ENCODE measurements at places on chromosomes 12 and 14.

DNA sequence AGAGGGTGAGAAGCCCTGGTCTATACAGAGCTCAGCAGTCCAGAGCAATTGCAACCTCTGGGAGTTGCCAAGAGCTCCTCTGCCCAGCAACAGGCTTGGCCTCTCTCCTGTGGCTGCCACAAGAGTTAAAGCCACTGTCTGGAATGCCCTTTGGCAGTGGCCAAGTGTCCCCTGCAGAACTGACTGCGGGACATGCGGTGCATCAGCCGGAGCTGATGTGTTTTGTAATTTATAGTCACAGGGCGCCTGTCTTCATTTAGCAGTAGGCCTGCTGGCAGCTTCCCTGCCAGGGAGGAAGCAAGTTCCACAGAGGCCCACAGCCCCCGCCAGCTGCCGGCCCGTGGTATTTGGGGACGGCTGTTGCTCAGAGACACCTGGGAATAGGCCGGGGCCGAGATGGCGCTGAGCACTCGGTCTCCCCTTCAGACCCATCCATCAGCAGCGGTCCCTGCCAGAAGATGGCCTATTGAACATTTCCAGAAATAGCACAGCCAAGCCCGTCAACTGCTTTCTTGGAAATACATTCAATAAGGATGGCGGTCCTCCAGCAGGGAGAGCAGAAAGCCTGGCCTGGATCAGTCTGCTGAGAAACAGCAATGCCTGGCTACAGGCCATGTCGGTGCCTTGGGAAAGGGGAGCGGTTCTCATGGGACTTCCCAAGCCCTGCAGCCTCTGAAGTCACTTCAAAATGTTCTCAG, 217.4 kb downstream of the CRADD start:
- peak; percentile 33 for DNase-seq

DNA sequence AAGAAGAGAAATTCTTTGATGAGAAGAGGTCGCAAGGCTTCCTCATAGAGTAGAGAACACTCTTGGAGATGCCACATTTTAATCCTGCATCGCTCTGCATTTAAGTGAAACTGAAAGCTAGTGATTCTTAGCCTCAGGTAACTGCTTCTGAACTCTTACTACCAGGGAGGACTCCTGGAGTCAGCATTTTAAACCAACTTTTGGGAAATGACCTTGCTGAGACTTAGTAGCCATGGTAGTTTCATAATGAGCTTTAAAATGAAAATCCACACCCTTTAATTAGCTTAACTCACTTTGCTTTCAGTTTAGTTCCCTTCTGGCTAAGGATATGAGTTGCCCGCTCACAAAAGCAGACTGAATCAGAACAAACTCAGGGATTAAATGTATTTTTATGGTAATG, 80.3 kb downstream of the SYNE2 start:
- DNase-seq: no peak

GRCh38 chr12:127720334-127720733, 546.6 kb upstream of the TMEM132C start:
- DNase-seq: no peak

GRCh38 chr14:54252072-54252730, 144.6 kb upstream of the CDKN3 start:
- no peak for DNase-seq

- DNase-seq: no peak
These were observed 87.0 kb downstream of the IRF2BPL start for GRCh38 chr14:76941544-76941943.

- DNase-seq: no peak
These were observed 1131.0 kb downstream of the BCL11B start for GRCh38 chr14:98140862-98141530.

GRCh38 chr14:35858521-35859209, 32.5 kb downstream of the BRMS1L start:
- DNase-seq: no peak

- DNase-seq: no peak
These were observed 29.0 kb downstream of the FBXW8 start for GRCh38 chr12:116939734-116940133.

- no peak for DNase-seq
These were observed 128.0 kb upstream of the EEA1 start for GRCh38 chr12:93056971-93057535.

GRCh38 chr14:33452995-33453394, 497.9 kb downstream of the EGLN3 start:
- DNase-seq: no peak

- DNase-seq: no peak
These were observed 870 bp downstream of the BMAL2 start for GRCh38 chr12:27333403-27334009.

- DNase-seq: no peak
These were observed 18.6 kb downstream of the LGMN start for GRCh38 chr14:92729634-92730358.

- no peak for DNase-seq
These were observed 44.6 kb downstream of the CACNA2D4 start for GRCh38 chr12:1873531-1874510.

DNA sequence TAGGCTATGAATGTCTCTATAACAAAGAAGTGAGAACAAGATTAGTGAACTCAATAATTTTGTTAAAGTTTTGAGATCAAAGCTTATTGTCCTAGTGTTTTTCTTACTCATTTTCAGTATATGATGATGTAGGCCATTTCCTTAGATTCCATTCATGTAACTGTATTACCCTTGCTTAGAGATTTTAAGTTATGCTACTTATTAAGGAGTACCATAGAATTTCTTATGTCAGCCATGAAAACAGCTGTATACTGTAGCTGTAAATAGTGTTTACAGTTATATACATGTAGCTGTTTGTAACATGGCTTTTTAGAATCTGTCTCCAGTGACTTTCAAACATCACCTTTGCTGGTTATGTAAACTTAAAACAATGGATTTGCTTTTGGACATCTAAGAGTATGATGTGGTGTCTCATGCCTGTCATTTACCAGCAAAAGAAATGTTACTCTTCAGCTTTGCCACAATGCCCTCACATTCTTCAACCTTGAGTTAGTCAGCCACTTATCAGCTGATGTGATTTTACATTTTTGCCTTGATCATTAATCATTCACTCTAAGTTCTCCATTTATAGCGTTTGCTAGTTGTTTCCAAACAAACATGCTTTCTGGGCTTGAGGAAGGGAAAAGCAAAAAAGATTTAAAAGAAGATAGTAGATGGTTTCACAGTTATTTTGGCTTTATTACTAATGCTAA, 55.5 kb downstream of the SLC16A7 start:
- no peak for DNase-seq

DNA sequence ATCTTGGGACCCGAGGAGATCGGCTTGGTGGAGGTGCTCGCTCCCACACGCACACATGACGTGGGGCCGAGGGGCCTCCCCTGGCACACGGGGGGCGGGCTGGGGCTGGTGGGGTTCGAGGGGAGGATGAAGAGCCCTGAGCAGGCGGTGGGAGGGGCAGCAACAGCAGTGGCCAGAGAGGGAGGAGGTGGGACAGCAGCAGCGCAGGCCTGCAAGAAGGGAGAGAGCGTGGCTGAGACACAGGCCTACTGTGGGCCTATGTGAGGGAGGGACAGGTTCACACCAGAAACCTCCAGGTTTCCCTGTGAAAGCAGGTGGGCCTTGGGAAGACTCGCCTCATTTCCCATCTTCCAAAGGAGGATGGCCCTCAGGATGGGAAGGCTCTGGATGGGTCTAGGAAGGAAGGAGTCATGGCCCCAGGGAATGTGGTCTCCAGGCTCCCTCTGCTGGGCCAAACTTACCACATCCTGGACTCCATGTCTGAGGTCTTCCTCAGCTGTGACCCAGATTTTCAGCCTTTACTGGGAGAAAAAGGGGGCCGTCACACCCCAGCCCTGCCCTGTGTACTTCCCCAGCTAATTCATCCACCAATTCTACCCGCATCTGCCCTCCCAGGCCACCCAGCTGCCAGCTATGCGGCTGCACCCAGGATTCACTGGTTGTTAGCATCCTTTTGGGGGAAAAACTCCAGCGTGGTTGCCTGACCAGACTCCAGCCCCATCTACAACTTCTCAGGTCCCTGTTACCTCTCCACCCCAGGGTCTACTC, 2.8 kb downstream of the PIANP start:
- DNase-seq: no peak

- no peak for DNase-seq
These were observed 27.8 kb downstream of the SCARB1 start for GRCh38 chr12:124835656-124836410.

GRCh38 chr14:94041551-94042346, 15.6 kb downstream of the OTUB2 start:
- peak; percentile 45 for DNase-seq

DNA sequence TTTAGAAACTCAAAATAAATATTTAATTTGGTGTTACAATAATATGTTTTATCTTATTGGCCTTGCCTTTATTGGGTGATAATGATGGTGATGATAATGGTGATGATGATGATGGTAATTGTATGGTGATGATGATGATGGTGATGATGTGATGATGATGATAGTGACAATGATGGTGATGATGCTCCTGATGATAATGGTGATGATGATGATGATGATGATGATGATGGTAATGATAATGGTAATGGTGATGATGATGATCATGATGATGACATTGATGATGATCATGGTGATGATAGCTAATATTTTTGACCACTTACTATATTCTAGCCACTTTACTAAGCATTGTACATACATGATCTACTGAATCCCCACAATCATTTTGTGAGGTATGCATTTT, 1548.6 kb upstream of the TMEM132C start:
- DNase-seq: no peak
